Ascending aorta (tissue), 2 donors: ENCODE measurements at places on chromosomes 7 and 10.

GRCh38 chr7:74598558-74598957 lies 59.0 kb upstream of the GTF2I start:
- H3K4me3 ChIP-seq, result no peak overlapping the region
- H3K27me3 ChIP-seq, result no peaks in the 10 kb centered on the region
- no peak overlapping the region for H3K27ac ChIP-seq
- no peak for DNase-seq

DNA sequence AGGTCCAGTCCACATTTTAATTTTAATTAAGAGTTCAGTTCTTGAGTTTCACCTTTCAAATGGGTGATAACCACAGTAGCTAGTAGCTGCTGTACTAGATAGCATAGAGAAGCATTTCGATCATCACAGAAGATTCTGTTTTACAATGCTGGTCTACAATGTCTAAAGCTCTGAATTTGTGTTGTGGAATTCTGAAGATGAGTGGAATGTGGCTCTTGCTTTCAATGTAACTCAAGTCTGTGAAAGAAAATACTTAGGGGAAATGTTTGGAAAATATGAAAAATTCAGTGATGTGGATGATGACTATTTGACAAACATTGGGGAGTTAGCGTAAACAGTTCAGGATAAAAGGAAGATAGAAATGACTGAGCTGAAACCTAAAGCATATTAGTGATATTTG lies 139.4 kb downstream of the GNAT3 start:
- DNase-seq, result no peak
- H3K27ac ChIP-seq, result no peak overlapping the region
- H3K36me3 ChIP-seq, result no peaks in the 10 kb centered on the region
- H3K4me1 ChIP-seq, result peaks cover 9% of the 10 kb centered on the region
- H3K27me3 ChIP-seq, result no peaks in the 10 kb centered on the region

- no peak overlapping the region for H3K4me3 ChIP-seq
- no peaks in the 10 kb centered on the region for H3K36me3 ChIP-seq
- H3K27ac ChIP-seq, result no peak overlapping the region
- no peaks in the 10 kb centered on the region for H3K4me1 ChIP-seq
Measured at GRCh38 chr7:34019301-34019790, 114.0 kb downstream of the BMPER start.

GRCh38 chr7:74101061-74101681 lies 17.6 kb downstream of the LIMK1 start:
- DNase-seq, result no peak
- no peaks in the 10 kb centered on the region for H3K27me3 ChIP-seq
- H3K36me3 ChIP-seq, result peaks cover 21% of the 10 kb centered on the region
- H3K27ac ChIP-seq, result no peak overlapping the region
- no peaks in the 10 kb centered on the region for H3K4me1 ChIP-seq

DNA sequence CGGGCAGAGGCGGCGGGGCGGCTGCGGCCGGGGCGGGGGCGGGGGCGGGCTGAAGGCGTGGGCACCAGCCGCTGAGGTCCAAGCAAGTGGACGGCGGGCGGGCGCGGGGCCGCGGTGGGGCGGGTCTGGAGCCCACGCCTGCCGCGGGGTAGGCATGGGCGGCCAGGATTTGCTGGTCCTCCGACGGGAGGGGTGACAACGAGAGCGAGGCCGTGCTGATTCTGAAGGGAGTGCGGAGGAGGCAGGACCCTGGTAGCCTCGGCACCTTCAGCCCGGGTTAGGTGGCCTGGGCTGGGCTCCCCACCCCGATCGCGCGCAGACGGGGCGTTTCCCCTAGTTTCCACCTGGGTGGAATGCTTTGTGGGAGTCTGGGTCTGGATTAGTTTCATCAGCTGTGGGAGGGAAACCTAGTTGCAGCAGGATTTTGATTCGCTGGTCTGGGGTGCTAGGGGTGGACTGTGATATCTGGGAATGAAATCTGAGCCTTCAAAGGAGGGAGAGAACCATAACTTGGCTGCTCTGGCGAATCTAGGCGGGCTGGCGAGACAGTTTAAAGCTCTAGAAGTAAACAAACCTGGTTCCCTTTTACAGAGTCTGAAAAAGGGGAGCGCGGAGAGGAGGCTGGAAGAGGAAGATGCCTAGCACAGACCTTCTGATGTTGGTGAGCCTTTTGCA lies 609 bp downstream of the SGPL1 start:
- no peaks in the 10 kb centered on the region for H3K4me1 ChIP-seq
- H3K36me3 ChIP-seq, result no peaks in the 10 kb centered on the region
- H3K27me3 ChIP-seq, result no peaks in the 10 kb centered on the region
- no peak for DNase-seq

DNA sequence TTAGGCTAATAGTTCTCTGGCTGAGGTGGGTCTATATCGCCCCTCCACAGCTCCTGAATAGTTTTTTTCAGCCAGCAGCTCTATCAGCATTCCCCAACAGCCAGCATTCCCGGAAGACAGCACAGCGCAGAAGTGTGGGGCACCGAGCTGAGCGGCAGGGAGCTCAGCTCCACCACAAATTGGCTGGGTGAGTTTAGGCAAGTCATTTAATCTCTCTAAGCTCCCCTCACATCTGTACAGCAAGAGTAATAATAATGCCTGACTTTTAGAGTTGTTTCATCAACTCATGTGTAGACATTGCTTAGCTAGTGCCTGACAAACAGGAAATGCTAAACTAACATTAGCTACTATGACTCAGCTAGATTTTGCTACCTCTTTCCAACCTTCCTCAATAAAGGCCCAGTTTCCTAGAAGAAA lies 247.9 kb upstream of the PTN start:
- no peaks in the 10 kb centered on the region for H3K36me3 ChIP-seq
- no peak overlapping the region for H3K4me3 ChIP-seq
- DNase-seq, result no peak

- peak overlapping the region; percentile 47 for H3K4me3 ChIP-seq
- H3K36me3 ChIP-seq, result no peaks in the 10 kb centered on the region
- peak overlapping the region; percentile 62 for H3K27ac ChIP-seq
- no peaks in the 10 kb centered on the region for H3K4me1 ChIP-seq
- no peak for DNase-seq
Measured at GRCh38 chr7:92698237-92698841, 108.1 kb upstream of the FAM133B start.

DNA sequence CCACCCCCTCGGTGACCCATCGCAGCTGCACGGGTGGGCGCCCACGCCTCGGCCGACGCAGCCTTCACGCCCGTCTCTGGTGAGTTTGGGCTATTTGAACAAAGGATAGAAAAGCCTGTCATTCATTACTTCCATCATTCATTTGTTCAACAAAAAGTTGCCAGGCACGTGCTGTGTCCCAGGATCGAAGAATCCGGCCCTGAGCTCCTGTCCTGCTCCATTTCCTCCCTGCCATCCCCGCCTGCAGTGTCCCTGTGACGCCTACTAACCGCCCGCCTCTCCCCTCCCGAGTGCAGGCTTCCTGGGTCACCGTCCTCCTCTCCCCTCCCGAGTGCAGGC lies 340.1 kb downstream of the WDR37 start:
- no peaks in the 10 kb centered on the region for H3K36me3 ChIP-seq
- H3K27me3 ChIP-seq, result no peaks in the 10 kb centered on the region
- H3K4me3 ChIP-seq, result no peak overlapping the region
- no peak overlapping the region for H3K27ac ChIP-seq

- no peak for DNase-seq
- no peaks in the 10 kb centered on the region for H3K4me1 ChIP-seq
- no peaks in the 10 kb centered on the region for H3K36me3 ChIP-seq
Measured at GRCh38 chr7:20164425-20165145, 52.6 kb downstream of the MACC1 start.

DNA sequence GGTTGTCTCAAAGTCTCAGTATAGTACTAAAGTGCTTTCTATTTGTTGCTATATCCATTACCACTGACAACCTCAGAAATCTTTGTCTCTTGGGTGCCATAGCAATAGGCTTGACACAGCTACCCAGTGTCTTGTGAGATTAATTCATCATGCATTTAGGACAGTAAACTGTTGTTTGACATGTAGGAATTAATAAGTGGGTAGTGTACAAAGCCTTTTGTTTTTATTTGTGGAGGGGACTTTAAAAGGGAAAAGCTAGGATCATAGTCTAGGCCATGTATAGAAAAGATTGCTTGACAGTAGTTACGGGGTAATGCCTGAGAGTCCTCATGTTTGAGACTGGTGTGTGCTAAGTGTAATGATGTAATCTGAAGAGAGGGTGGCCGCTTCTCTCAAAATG lies 102.6 kb upstream of the AGR3 start:
- H3K27ac ChIP-seq, result no peak overlapping the region
- no peak overlapping the region for H3K4me3 ChIP-seq
- H3K27me3 ChIP-seq, result no peaks in the 10 kb centered on the region
- H3K36me3 ChIP-seq, result no peaks in the 10 kb centered on the region

DNA sequence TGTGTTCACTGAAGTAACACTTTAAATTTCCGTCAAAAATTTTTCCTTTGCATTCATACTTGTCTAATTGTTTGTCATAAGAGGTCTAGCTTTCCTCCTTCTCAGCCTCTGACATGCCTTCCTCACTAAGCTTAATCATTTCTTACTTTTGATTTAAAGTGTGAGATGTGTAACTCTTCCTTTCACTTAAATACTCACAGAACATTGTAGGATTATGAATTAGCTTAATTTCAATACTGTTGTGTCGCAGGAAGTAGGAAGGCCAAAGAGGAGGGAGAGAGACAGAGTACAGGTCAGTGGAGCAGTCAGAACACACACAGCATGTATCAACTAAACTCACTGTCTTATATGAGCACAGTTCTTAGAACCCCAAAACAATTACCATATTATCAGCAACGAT lies 99.0 kb downstream of the SRPK2 start:
- H3K27me3 ChIP-seq, result no peaks in the 10 kb centered on the region
- no peaks in the 10 kb centered on the region for H3K4me1 ChIP-seq
- H3K4me3 ChIP-seq, result no peak overlapping the region
- H3K36me3 ChIP-seq, result no peaks in the 10 kb centered on the region

GRCh38 chr10:124168581-124168980 lies 75.2 kb upstream of the CHST15 start:
- H3K27me3 ChIP-seq, result no peaks in the 10 kb centered on the region
- H3K4me3 ChIP-seq, result no peak overlapping the region
- peak; percentile 34 for DNase-seq
- H3K4me1 ChIP-seq, result no peaks in the 10 kb centered on the region

DNA sequence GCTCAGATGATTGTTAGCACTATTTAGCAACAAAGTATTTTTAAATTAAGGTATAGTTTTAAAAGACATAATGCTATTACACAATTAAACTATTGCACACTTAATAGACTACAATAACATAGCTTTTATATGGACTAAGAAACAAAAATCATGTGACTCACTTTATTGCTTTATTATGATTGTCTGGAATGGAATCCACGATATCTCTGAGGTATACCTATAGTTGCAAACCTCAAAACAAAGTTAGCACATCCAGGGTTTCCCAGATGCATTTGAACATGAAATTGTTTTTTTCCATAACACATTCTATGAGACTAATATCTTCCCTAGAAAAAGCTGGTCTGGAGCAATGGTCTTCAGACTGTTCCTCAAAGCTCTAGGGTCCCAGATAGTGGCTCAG lies 18.3 kb upstream of the RPEL1 start:
- H3K27me3 ChIP-seq, result no peaks in the 10 kb centered on the region
- DNase-seq, result no peak
- H3K36me3 ChIP-seq, result no peaks in the 10 kb centered on the region
- peak overlapping the region; percentile 81 for H3K27ac ChIP-seq
- peaks cover 27% of the 10 kb centered on the region for H3K4me1 ChIP-seq

- H3K27me3 ChIP-seq, result no peaks in the 10 kb centered on the region
- no peak overlapping the region for H3K27ac ChIP-seq
- no peaks in the 10 kb centered on the region for H3K4me1 ChIP-seq
- DNase-seq, result no peak
Measured at GRCh38 chr10:88687853-88688467, 18.1 kb upstream of the LIPK start.

DNA sequence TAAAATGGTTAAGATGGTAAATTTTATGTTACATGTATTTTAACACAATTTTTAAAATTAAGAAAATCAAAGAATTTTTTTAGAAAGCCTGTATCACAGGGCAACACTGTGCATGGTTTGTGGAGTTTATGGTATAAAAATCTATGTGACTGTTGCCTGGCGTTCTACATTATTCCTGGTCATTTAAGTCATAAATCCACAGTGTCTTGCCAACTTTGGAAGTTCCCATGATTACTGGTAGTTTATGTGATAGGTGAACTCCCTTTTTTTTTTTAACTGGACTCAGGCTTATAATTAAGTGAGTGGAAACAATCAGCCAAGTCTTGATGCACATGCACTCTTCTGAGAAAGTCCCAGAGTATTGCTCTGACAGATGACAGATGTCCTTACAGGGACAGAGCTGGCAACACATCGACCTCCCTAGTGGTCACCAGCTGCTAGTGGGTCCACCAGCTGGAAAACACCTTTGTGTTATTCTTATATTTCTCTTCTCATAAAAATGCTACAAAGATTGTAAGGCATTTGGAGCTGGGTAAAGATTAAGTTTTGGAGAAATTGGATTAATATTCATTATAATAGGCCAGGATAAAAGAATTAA lies 8.8 kb upstream of the STN1 start:
- H3K27me3 ChIP-seq, result no peaks in the 10 kb centered on the region
- H3K4me1 ChIP-seq, result no peaks in the 10 kb centered on the region
- H3K4me3 ChIP-seq, result no peak overlapping the region
- no peak for DNase-seq

GRCh38 chr10:95729323-95730055 lies 26.5 kb upstream of the ENTPD1 start:
- no peaks in the 10 kb centered on the region for H3K36me3 ChIP-seq
- DNase-seq, result no peak
- peak overlapping the region; percentile 28 for H3K27ac ChIP-seq
- no peak overlapping the region for H3K4me3 ChIP-seq

- no peak overlapping the region for H3K27ac ChIP-seq
- H3K4me3 ChIP-seq, result no peak overlapping the region
- no peaks in the 10 kb centered on the region for H3K36me3 ChIP-seq
- no peaks in the 10 kb centered on the region for H3K4me1 ChIP-seq
- DNase-seq, result no peak
Measured at GRCh38 chr7:90972906-90973550, 291.2 kb upstream of the FZD1 start.

GRCh38 chr7:22871661-22872060 lies 49.0 kb upstream of the TOMM7 start:
- H3K36me3 ChIP-seq, result no peaks in the 10 kb centered on the region
- H3K4me1 ChIP-seq, result peaks cover 2% of the 10 kb centered on the region
- no peaks in the 10 kb centered on the region for H3K27me3 ChIP-seq
- H3K27ac ChIP-seq, result no peak overlapping the region
- DNase-seq, result no peak

GRCh38 chr10:78429984-78430383 lies 396.3 kb downstream of the RPS24 start:
- H3K27me3 ChIP-seq, result no peaks in the 10 kb centered on the region
- peaks cover 22% of the 10 kb centered on the region for H3K4me1 ChIP-seq
- no peak overlapping the region for H3K4me3 ChIP-seq
- DNase-seq, result no peak
- no peak overlapping the region for H3K27ac ChIP-seq
